Esophagus squamous epithelium (tissue), 5 donors: ENCODE measurements at places on chromosomes 6 and 20.

GRCh38 chr6:165616116-165616515 lies 46.9 kb downstream of the PDE10A start:
- DNase-seq: no peak

DNA sequence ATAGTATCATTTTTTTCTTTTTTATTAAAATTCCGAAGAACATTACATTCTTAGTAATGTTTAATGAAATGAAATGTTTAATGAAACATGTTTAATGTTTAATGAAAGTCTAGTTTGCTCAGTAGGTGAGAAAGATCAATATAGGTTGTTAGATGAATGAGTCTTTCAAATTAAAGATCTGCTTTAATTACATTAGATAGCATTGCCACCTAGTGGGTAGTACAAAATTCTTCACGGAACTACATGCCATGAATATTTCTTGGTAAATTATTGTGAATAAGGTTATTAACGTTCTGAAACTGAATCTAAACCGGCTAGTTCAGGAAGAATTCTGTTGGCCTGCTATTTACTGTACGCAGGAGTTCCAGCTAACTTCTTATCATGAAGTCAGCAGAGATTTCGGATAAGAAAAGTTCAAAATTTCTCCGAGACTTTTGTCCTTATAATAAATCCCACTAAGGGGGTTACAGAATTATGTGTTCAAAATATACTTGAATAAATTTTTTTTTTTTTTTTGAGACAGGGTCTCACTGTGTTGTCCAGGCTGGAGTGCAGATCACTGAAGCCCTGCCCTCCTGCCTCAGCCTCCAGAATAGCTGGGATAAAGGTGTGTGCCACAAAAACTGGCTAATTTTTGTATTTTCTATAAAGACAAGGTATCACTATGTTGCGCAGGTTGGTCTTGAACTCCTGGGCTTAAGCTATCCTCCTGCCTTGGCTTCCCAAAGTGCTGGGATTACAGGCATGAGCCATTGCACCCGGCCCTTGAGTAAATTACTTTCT lies 7.9 kb upstream of the GMNN start:
- DNase-seq: no peak

DNA sequence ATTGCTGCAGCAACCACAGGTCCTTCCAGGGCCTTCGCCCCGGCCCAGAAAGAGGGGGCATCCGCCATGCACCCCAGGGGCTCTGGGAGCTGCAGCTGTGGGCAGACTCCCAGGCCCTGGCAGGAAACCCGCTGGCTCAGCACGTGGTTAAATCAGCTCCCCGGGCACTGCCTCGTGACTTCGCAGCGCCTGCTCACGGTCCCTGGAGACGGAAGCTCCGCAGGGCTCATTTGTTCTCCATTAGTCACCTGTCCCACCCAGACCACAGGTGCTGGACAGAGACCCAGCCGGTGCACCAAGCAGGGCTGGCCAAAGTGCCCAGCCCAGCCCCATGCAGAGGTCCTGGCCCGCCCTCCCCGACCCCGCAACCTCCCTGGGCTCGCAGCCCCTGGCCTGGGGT lies 14.7 kb downstream of the KCNQ2 start:
- DNase-seq: no peak

GRCh38 chr6:118791499-118791898 lies 102.5 kb upstream of the ASF1A start:
- no peak for DNase-seq

- DNase-seq: no peak
Observed at GRCh38 chr6:154170106-154170505, 131.1 kb downstream of the OPRM1 start.

DNA sequence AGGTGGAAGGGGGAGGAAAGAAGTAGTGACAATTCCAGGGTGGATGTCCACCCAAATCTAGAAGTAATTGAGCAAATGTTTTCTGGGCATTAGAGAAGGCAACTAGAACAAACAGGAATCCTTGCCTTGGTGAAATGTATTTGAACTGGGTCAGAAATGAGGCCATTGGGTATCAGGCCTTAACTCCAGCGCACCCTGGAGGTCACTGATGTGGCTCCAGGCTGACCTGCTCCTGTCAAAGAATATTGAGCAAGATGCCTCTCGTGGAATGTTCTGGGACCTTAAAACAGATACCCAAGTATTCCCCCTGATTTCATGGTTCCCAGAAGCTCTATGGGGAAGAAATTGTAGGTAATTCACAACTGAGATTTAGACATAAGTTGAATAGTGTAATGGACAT lies 6.9 kb downstream of the HLA-DPB1 start:
- no peak for DNase-seq

GRCh38 chr6:31502586-31502985 lies 4.6 kb downstream of the MICB start:
- no peak for DNase-seq
